ENCODE measurements at places on chromosomes 5 and 9. TPM values are rescaled to one million over a fixed set of nuclear protein-coding genes. Genes with fewer than 3 reads are reported as not detected.

NR3C1 gene
- total RNA-seq: 16.0 TPM

THBS4 gene
- 1.5 TPM for total RNA-seq

GRCh38 chr5:96433066-96433447, at the start of gene PCSK1:
TSS of gene PCSK1 (minus strand) at chr5:96433248. CDS start at chr5:96433042, 206 bp downstream.
- H3K27ac ChIP-seq: no peak within 1 kb of the TSS
- H3K4me1 ChIP-seq: no peaks in the 10 kb centered on the region
- no peaks in the 10 kb centered on the region for H3K36me3 ChIP-seq
- no peak for DNase-seq

ZMAT2 gene
- total RNA-seq: 55.3 TPM

DNA sequence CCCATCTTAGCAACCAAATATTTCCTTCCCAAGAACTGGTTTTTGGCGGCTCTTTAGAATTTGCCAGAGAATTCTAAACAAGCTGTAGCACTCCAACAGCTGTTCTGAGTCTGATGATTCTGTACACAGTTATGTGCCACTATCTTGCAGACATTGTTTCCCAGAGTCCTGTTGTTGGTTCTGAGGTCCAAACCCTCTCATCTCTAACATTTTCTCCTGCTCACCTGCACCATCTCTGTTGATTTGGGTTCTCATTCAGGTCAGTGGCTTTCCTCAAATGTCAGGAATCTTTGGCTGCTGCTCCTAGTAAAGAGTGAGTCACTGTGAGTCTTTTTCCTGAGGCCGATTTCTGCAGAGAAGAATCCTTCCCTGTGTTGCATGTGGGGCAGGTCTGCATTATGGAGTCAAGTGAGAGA, 50.0 kb downstream of the CAMSAP1 start:
- no peaks in the 10 kb centered on the region for H3K4me1 ChIP-seq
- H3K27ac ChIP-seq: no peak overlapping the region
- no peak for DNase-seq
- no peaks in the 10 kb centered on the region for H3K27me3 ChIP-seq

PCDHA9 gene
- total RNA-seq: not detected

WWC1 gene
- total RNA-seq: 52.6 TPM

DNA sequence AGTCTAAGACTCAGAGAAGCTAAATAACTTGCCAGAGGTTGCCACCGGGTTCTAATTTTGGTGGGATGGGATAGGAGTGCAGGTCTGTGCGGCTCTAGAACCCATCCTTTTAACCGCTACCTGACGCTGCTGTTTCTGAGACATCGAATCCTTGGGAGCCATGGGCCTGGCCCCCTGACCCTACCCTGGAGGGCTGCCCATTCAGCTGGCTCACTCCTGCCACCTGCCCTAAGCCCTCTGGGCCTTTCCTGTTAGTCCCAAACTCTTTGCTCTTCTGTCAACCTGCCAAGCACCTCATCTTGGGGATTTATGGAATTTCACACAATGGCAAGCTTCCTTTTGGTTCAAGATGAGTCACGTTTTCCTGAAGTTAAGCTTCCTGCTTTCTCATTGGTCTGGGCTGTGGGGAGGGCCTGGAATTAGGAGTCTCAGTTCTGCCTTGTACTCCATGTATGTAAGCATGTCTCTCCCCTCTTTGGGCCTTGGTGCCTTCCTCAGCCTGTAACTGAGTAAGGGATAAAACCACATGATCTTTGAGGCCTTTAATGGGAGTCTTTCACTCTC, 26.6 kb downstream of the ENHO start:
- no peaks in the 10 kb centered on the region for H3K36me3 ChIP-seq
- H3K27ac ChIP-seq: no peak overlapping the region
- H3K4me3 ChIP-seq: no peak overlapping the region
- peak; percentile 4 for DNase-seq
- H3K27me3 ChIP-seq: no peaks in the 10 kb centered on the region
- H3K4me1 ChIP-seq: no peaks in the 10 kb centered on the region

DBH gene
- total RNA-seq: not detected

DNA sequence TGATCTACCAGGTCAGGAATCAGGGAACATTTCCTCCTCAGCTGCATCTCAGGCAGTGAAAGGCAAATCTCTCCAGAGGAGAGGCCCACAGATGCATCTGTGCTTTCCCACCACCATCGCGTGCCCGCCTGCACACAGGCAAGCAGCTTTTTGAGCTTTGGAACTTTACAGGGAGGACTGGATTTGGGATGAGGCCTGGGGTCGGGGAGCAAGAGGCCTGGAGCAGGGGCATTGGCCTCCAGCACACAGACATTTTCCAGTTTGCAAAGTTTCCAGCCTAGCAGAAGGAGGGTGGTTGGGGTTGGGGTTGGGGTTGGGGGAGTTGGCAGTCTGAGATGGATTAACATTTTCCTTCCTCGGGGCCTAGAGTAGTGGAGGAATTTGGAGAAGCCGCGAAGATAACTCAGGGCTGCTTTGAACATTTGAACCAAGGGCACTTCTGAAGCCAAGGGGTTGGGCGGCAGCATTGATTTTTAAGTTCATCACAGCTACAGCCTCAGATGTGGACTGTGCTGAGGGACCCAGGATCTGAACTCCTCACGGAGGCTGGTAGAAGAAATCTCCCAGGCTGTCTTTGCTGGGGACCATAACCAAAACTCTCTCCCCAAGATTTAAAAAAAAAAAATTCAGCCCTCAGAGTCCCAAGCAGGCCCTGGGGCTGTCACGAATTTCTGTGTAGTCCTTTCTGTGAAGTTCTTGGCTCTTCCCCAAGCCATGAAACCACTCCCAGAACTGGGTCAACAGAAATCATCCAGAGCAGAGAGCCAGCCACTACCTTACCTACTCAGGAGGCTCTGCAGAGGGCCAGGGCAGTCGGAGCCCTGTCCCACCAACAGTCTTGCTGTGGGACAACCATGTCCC, 25.6 kb downstream of the C5orf15 start:
- no peak overlapping the region for H3K4me3 ChIP-seq
- H3K27me3 ChIP-seq: no peaks in the 10 kb centered on the region
- H3K27ac ChIP-seq: no peak overlapping the region

- no peaks in the 10 kb centered on the region for H3K36me3 ChIP-seq
- no peak overlapping the region for H3K4me3 ChIP-seq
- DNase-seq: no peak
Measured at GRCh38 chr9:8696516-8696915, 896.9 kb upstream of the DMAC1 start.

DNA sequence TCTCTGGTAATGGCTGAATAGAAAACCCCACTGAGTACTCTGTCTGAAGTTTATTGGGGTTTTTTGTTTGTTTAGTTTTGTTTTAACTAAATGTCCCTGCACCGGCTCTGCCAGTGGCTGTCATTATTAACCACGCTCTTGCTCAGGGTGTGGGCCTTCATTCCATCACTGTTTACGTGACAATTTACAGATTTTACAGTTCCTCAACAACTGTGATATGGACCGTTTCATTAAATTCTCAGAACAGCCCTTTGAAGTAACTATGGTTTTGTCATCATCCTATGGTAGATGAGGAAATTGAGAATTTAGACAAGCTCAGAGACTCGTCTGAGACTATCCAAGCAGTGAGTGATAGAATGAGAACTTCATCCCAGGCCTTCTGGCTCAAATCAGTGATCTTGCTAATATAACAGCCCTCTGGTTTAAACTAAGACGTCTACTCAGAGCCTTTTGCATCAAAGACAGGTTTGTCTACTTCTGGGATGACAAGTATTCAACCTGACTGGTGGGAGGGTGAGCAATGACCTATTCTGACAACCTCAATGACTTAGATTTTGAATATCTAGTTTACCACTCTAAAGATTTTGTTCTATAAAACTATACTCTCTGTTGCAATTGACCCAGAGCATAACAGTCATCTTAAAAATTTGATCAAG, 77.3 kb upstream of the MAP3K1 start:
- no peaks in the 10 kb centered on the region for H3K36me3 ChIP-seq
- H3K4me1 ChIP-seq: no peaks in the 10 kb centered on the region
- H3K27ac ChIP-seq: no peak overlapping the region

KLHL3 gene
- total RNA-seq: not detected

ABLIM3 gene
- 14.3 TPM for total RNA-seq

- H3K27me3 ChIP-seq: peaks cover 3% of the 10 kb centered on the region
- no peak for DNase-seq
- H3K4me3 ChIP-seq: no peak overlapping the region
- H3K4me1 ChIP-seq: no peaks in the 10 kb centered on the region
Measured at GRCh38 chr5:133298447-133298846, 246.6 kb downstream of the HSPA4 start.

DNA sequence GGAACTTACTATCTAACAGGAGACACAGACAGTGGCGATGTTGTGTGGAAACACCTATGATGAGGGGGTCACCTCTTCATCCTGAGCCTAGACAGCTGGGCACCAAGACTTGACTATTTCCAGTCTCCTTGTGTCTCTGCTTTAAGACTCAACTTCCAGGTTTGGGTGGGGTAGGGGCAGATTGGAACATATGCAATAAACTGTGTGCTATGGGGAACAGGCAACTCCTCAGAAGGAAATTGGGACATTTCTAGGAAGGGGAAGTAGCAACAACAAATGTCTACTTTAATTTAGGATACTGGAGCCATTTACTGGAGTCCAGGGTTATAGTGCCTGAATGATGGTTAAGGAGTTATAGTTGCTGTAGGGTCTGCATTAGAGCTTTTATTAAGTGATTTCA, 57.3 kb downstream of the FGF18 start:
- H3K4me1 ChIP-seq: no peaks in the 10 kb centered on the region
- no peaks in the 10 kb centered on the region for H3K27me3 ChIP-seq
- no peak overlapping the region for H3K27ac ChIP-seq
- H3K4me3 ChIP-seq: no peak overlapping the region

DNA sequence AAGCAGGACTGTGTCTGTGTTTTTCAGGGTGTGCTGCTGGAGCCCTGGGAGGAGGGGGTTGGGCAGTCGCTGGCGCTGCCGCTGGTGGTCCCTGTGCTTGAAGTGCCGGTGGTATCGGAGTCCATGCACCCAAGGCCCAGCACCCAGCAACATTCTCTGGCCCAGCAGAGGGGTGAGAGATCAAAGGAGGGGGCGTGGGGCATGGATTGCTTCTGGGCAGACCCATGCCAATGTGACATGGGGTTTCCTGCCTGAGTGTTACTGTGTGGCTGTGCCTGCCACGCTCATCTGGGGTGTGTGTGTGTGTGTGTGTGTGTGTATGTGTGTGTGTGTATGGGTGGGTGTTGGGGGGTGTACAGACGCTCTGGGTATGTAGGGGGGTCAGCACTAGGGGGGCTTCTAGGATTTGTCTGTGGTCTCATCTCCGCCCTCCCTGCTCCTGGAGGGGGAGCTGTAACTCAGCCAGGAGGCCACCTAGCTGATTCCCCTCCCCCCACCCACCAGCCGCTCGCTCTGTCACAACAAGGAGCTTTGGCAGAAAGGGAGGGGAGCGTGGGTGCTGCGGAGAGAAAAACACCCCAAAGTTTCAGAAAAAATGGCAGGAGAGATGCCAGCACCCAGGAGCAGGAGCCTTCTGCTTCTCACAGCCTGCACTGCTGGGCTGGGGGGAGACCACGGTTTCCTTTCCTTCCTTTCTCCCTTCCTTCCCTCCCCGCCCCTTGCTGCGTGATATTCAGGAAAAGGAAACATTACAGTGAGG, 35.9 kb upstream of the HSPA9 start:
- H3K27ac ChIP-seq: no peak overlapping the region
- H3K4me3 ChIP-seq: no peak overlapping the region
- no peaks in the 10 kb centered on the region for H3K36me3 ChIP-seq
- DNase-seq: no peak

ZNF474 gene
- 0.37 TPM for total RNA-seq

PCDHGA8 gene
- not detected for total RNA-seq

NSMF gene
- total RNA-seq: 81.9 TPM

DNA sequence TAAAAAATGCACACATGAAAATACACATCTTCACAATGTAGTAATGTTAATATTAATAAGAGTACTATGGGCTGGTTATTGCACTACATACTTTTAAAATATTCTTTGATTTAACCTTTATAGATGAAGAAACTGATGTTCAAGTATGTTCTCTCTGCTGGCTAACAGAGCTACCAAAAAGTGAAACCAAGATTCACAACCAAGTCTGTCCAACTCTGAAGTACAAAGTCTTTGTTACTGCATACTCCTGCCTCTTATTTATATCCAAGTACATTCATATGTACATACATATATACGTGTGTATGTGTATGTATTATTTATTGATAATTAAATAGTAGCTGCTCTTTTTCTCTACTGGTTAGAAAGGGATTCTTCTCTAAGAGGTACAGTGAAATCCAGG, 325.6 kb downstream of the BNC2 start:
- H3K27me3 ChIP-seq: peaks cover 26% of the 10 kb centered on the region
- no peak for DNase-seq
- H3K4me1 ChIP-seq: no peaks in the 10 kb centered on the region
- H3K36me3 ChIP-seq: no peaks in the 10 kb centered on the region
- no peak overlapping the region for H3K27ac ChIP-seq

MEIKIN gene
- total RNA-seq: not detected

C7 gene
- total RNA-seq: 0.74 TPM

DNA sequence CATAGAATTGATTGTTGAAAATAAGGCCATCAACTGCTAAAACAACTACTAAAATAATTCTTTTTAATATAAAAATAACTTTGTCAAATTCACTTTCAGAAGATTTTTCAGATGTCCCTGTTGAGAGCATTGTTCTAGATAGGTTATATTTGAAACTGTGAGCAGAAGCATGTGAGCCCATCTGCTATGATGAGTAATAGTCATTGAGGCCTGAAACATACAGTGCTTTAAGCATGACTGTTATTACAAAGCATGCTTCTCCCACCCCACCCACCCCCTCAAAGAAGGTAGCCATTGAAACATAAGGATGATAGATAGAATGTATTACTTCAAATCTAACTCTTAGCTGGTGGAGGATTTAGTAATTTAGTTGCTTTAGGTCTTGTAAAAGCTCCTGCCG, 86.0 kb downstream of the UHRF2 start:
- H3K27ac ChIP-seq: no peak overlapping the region
- H3K36me3 ChIP-seq: peaks cover 15% of the 10 kb centered on the region
- no peak for DNase-seq
- H3K27me3 ChIP-seq: no peaks in the 10 kb centered on the region
- H3K4me3 ChIP-seq: no peak overlapping the region
- H3K4me1 ChIP-seq: no peaks in the 10 kb centered on the region

TAF11L13 gene
- total RNA-seq: not detected

GRCh38 chr9:108606401-108606800, 249.4 kb downstream of the ACTL7B start:
- no peaks in the 10 kb centered on the region for H3K27me3 ChIP-seq
- no peak for DNase-seq
- no peak overlapping the region for H3K4me3 ChIP-seq
- H3K4me1 ChIP-seq: no peaks in the 10 kb centered on the region
- H3K27ac ChIP-seq: no peak overlapping the region
- H3K36me3 ChIP-seq: no peaks in the 10 kb centered on the region

UBAC1 gene
- 54.8 TPM for total RNA-seq

DNA sequence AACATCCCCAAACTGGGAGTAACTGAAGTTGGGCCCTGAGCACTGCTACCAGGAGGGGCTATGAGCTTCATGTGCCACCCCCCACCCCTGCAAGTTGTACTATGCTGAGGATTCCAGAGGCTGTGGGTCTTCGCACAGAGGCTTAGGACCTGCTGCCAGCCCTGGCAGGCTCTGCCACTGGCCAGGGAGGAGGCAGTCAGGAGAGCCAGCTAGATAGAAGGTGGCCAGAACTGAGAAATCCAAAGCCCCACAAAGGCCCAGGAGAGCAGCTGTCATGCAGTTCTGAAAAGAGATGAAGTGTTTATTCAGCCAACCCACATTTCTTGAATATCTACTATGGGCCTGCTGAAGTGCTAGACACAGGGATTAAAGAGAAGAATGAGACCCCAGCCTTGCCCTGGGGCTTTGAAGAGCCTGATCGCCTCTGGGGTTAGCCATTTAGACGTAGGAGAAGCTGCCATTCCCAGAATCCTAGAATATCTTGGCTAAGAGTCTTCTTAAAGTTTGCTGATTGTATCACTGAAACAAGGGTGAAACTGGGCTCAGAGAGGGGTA, 1.4 kb downstream of the ALAD start:
- peaks cover 8% of the 10 kb centered on the region for H3K4me1 ChIP-seq
- no peaks in the 10 kb centered on the region for H3K36me3 ChIP-seq
- no peaks in the 10 kb centered on the region for H3K27me3 ChIP-seq
- no peak overlapping the region for H3K27ac ChIP-seq
- DNase-seq: no peak
- no peak overlapping the region for H3K4me3 ChIP-seq

IL13 gene
- not detected for total RNA-seq
